ENCODE measurements at places on chromosomes 3 and 15. TPM values are rescaled to one million over a fixed set of nuclear protein-coding genes. Genes with fewer than 3 reads are reported as not detected.
A peak's percentile ranks its signal among the peaks of the same experiment; 100 is the strongest.

DNA sequence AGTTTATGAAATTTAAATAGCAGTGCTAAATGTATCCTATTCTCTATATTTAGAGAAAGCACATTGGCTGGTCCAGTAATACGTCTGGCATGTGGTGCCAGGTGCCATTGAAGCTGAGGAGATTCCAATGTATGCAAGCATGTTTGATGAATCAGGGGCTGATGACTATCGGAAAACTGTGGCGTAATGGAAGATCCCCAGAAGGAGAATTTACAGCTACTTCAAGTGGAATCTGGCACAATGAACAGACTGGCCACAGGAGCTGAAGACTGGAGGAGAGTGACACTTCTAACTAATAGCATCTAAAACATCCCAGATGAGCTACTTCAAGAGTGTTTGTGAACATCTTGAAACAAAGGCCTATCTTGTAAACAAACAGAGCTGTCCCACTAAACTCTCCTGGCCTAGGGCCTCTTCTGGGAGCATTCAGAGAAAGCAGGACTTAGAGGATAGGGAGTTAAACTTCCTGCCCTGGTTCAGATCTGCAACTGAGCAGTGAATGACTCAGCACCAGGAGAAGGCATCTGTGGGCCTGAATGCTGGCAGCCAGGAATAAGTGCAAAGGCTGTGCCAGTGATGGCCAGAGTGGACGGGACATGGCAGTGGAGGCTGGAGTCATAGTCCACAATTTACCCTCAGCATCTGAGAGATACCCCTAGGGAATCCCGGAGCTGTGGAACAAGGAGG lies 15.2 kb upstream of the ACTC1 start:
- peak; percentile 86 for DNase-seq

- no peak for DNase-seq
Observed at GRCh38 chr3:156358232-156358631, 196.7 kb downstream of the SSR3 start.

DNA sequence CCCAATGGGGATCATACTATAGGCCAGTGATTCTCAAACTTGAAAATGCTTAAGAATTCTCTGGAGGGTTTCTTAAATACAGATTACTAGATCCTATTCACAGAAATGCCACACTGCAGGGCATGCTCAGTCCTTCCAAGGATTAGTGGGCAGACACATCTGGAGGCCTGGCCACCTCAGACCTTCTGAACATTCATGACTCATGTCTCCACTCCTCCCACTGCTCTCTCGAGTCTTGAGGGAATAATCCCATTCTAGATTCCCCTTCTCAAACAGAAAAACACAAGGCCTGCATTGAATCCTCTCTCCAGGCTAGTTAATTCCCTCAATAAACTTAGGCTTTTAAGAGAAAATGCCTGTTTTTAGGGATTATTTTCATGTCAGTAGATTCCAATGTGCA lies 22.1 kb downstream of the ZNF621 start:
- DNase-seq, result peak; percentile 51

DNA sequence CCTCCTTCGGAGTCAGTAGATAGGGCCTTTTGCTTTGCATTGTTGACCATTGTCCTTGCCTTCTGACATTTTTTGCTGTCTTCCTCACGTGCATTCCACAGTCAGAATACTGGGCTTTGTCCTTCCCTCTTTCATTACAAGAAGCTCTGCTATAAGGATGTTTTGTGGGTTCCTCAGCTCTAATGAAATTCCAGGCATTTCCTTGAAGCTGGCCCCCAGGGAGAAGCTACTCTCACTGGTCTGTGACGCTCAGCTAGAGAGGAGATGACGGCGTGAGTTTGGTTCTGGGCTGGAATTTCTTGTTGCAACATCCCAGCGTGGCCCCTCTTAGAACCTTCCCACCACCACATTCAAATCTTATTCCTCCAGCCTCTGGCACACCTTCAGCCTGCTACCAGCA lies 210.2 kb downstream of the TJP1 start:
- DNase-seq, result peak; percentile 77

The B3GALNT1 gene
- total RNA-seq, result 21.9 TPM

The CLDN11 gene
- not detected for total RNA-seq

The TGM4 gene
- 0.10 TPM for total RNA-seq
